ENCODE measurements at places on chromosomes 12 and 14. TPM values are rescaled to one million over a fixed set of nuclear protein-coding genes. Genes with fewer than 3 reads are reported as not detected.

Gene SLC6A15
- not detected for total RNA-seq

DNA sequence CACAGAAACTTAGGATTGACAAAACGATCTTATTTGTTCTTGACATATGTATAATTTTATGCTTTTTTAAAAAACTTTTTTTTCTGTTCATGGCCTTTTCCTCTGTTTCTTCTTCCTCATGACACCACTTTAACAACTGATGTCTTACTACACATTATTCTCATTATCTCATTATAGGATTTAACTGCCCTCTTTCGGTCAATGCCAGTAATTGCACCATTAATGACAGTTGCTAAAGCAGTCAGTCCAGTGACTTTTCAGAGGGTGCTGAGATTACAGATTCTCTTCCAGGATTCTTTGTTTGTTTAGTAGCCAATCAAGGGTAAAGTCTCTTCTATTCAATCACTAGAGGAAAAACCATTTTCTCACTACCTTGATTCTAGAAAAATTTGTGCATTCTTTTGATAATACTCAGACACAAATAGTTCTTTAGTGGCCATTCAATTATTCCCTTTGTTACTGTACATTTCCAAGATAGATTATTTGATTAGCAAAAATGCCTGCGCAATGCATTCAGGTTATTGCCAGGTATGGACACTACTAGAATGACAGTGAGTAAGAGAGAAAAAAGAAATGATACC lies 50.1 kb downstream of the KLRG1 start:
- peak; percentile 40 for DNase-seq

GRCh38 chr14:69640931-69641330 lies 29.5 kb downstream of the SUSD6 start:
- no peak for DNase-seq

DNA sequence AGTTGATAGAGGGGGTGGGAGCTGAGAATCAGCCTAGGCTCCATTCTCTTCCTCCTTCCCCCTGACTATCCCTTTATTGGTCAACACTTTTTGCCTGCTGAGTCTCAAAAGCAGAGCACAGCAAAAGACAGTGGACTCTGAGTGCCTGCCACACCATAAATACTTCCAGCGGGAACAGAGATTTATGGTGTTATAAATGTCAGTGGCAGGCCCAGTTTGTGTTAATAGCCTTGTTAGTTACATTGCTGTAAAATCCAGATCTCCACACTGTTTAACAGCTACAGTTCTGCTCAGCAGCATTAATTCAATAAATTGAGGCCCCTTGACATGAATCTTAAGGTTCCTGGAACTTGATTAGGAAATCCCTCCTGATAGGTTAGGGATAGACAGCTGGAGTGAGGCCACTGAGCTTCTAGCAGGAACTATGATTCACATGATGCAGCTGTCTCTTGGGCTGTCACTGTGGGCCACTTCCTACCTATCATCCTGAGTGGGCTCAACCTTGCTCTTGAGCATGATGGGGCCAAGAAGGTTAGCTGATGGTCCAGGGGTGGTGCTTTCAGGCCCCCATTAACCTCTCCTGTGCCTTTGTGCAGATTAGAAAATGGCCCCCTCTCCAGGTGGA lies 295.2 kb upstream of the SRRM4 start:
- DNase-seq, result no peak

- no peak for DNase-seq
Measured at GRCh38 chr12:89665556-89665955, 43.1 kb downstream of the ATP2B1 start.

DNA sequence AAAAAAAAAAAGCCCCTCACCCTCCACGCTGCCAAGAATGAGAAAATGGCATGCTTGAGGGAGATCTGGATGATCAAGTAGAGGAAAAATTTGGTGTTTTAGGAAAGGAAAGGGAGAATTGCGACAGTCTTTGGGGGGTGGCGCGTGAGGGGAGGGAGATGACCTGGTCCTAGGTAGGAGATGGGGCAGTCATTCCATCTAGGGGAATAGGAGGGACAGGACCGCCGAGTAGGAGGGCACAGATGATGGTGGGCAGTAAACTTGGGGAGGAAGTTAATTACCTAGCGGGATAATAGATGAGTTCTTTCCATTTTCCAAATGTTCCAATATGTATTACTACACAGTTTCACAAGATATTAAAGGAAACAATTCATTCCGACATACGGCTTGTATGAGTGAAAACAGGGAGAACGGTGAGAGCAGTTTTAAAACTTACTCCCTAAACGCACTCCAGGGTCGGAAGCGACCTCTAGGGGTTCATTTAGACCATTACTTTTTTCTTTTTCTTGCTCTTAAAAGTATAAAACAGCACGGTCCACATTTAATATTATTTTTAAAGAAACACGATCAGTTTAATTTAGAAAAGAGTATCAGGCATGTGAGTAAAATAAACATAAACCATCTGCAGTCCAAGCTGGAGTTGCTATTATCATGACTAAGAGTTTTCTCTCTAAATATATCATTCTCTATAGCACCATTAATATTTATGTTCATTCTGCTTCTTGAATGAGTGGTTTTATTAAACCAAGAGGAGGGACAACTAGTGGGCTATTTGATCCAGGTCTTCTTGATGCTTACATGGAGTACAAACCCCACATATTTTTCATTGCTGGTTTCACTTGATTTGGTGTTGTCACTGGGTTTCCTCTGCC lies 3.0 kb upstream of the FNTB start:
- DNase-seq, result peak; percentile 49

GRCh38 chr12:22684140-22685118 lies 59.5 kb downstream of the ETNK1 start:
- peak; percentile 24 for DNase-seq

Gene NRIP2
- total RNA-seq, result not detected

Gene ZNF219
- 12.0 TPM for total RNA-seq

Gene CLEC4C
- not detected for total RNA-seq

GRCh38 chr12:26058818-26059217 lies 66.0 kb downstream of the BHLHE41 start:
- DNase-seq, result no peak

Gene MYO1H
- not detected for total RNA-seq

GRCh38 chr14:64235652-64236640 lies 58.2 kb downstream of the ESR2 start:
- no peak for DNase-seq

- no peak for DNase-seq
Measured at GRCh38 chr14:24443053-24443665, 583 bp upstream of the SDR39U1 start.

GRCh38 chr12:131085816-131086591 lies 132.3 kb downstream of the ADGRD1 start:
- no peak for DNase-seq

Gene GRIN2B
- not detected for total RNA-seq

DNA sequence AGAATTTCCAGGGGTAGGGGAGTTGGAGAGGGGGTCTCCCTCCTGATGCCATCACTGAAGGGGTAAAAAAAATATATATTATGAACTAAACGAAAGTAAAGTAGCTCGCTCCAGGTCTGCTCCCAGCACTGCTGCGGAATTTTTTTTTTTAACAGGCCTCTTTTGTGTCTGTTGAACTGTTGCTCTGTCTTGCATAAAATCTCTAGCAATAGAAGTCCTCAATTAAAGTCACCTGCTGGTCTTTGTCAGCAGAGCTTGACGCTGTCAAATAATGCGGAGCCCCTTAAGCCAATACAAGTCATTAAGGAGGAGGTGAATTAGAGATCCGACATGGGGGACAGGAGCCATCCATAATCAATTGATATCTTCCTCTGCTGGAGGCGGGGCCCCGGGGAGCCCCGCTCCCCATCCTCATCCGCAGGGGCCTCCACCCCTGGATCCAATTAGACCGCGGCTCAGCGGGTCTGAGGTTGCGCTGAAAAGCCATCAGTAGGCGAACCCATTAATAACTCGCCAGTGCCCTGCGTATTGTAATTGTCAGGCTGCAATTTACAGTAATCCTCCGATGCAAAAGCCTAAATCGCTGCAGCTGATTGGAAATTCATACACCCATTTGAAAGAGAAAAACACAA lies 85.6 kb downstream of the DICER1 start:
- no peak for DNase-seq

- DNase-seq, result no peak
Measured at GRCh38 chr12:46948936-46949545, 123.2 kb upstream of the SLC38A4 start.

Measured in A172 (cell line).